ENCODE measurements at places on chromosomes 12 and 14. TPM values are rescaled to one million over a fixed set of nuclear protein-coding genes. Genes with fewer than 3 reads are reported as not detected.

BCL11B gene
- total RNA-seq = 210 TPM

GRCh38 chr12:131118371-131118770, 164.7 kb downstream of the ADGRD1 start:
- no peak for DNase-seq
- no peaks in the 10 kb centered on the region for H3K27me3 ChIP-seq
- H3K4me1 ChIP-seq = no peaks in the 10 kb centered on the region
- H3K27ac ChIP-seq = no peak overlapping the region
- H3K36me3 ChIP-seq = no peaks in the 10 kb centered on the region
- H3K4me3 ChIP-seq = no peak overlapping the region

DNA sequence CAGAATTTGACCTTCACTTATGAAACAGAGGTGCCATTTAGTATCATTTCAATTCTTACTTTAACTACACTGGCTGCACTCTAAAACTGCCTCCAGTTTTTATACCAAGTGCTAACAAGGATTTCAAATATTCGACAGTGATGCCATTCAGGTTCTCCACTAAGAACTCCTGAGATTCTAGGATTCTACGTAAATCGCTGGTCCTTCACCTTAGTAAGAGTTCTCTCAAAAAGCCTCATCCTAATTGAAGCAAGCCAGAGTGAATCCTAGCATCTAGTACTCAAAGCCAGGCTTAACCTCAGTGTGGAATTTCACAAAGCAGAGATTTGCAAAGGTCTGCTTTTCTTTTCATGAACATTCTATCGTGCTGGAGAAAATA, 3.5 kb downstream of the SLC38A2 start:
- H3K27ac ChIP-seq = peak overlapping the region; percentile 60
- peaks cover 69% of the 10 kb centered on the region for H3K36me3 ChIP-seq
- DNase-seq = no peak
- no peaks in the 10 kb centered on the region for H3K27me3 ChIP-seq
- peaks cover 65% of the 10 kb centered on the region for H3K4me1 ChIP-seq

- H3K36me3 ChIP-seq = no peaks in the 10 kb centered on the region
- H3K27ac ChIP-seq = no peak overlapping the region
- H3K27me3 ChIP-seq = no peaks in the 10 kb centered on the region
- peaks cover 9% of the 10 kb centered on the region for H3K4me1 ChIP-seq
- no peak for DNase-seq
Measured at GRCh38 chr12:68439368-68440045, 107.3 kb upstream of the MDM1 start.

GRCh38 chr12:47904713-47905709, at the start of gene VDR:
VDR (minus strand) TSS chr12:47904994; CDS start chr12:47879113, 25,881 bp downstream.
- no peaks in the 10 kb centered on the region for H3K27me3 ChIP-seq
- peak within 1 kb of the TSS; percentile 76 for H3K4me3 ChIP-seq
- peak; percentile 66 for DNase-seq
- no peaks in the 10 kb centered on the region for H3K36me3 ChIP-seq
- H3K27ac ChIP-seq = no peak within 1 kb of the TSS

DNA sequence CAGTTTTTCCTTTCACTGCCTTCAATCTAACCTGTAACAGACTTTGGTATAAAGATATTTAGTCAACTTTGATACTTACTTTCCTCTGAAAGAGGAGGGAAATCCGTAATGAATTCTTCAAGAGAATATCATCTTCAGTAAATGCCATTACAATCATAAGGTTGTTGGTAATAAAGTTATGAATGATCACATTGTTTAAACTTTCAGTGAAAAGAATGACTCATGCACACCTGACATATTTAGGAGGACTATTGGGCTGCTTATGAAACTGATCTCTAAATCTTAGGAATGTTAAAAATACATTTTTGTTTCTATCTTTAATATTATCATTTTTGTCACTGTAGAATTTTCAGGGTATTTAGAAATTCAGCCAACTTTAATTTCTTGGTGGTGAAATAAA, 474.7 kb downstream of the SLC16A7 start:
- no peak overlapping the region for H3K4me3 ChIP-seq
- H3K4me1 ChIP-seq = no peaks in the 10 kb centered on the region
- DNase-seq = no peak
- H3K36me3 ChIP-seq = no peaks in the 10 kb centered on the region
- no peak overlapping the region for H3K27ac ChIP-seq

All from CD4-positive, CD25-positive, alpha-beta regulatory T cell (primary cell).